HEK293T (cell line): ENCODE measurements at places on chromosomes 6 and 20.

DNA sequence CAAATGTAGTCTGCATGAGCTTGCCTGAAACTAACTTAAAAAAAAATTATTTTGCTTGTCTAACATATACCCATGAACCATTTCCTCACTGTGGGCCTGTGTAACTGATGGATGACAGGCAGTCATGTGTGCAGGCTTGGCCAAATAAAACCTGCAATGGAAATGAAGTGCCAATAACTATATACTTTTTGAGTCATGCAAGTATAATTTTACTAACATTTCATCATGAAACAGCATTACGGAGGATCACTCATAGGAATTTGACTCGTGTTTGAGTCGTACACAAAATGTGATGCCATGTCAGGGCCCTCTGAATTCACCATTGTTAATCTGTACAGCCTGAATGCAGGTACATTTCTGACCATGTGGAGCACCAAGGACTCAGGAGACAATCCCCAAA is 46.6 kb downstream of the HDDC2 start:
- DNase-seq: no peak

DNA sequence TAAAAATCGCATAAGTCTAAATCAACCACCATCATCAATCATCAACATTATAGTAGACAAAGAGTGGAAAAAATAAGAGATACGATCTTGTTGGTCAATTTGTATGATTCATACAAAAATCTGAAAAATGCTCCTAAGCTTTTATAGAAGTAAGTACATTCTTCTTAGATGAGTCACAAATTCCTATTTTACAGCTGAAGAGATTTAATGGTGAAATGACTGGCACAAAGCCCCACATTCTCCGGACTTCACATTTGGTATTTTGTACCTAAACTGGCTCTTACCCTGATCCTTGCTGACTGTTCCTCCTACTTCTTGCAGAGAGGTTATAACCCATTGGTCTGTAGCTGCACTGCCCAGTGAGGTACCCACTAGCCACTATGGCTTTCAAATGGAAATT is 29.9 kb upstream of the PREP start:
- DNase-seq: no peak

- peak; percentile 64 for DNase-seq
These were observed 930 bp downstream of the THBD start for GRCh38 chr20:23048283-23049200.

- no peak for DNase-seq
These were observed 72.8 kb upstream of the ADTRP start for GRCh38 chr6:11851387-11851786.

GRCh38 chr6:16473184-16473907 is 235.0 kb downstream of the GMPR start:
- DNase-seq: no peak

DNA sequence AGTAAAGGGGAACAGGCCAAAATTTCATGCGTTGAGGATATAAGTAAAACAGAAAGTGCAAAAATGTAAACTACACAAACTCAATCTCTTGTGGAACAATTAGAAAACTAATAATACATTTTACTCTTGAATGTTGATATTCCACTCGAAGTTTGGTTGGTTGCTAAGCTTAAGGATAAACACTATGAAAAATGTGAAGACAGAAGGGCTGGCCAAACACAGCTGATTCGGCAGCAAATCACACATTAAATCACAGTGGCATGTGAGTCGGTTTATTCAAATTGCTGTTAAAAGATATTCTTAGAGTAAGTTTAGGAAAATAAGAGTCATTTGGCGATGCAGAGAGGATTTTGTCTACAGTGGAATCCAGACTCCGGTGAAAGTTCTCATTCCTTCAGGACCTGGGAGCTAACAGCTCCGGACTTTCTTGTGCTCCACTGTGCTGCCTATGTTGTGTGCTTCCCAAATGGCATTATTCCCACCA is 1.4 kb upstream of the EPM2A start:
- no peak for DNase-seq

- no peak for DNase-seq
These were observed 25.9 kb upstream of the APMAP start for GRCh38 chr20:25018425-25018824.
